ENCODE measurements at places on chromosomes 7 and 10.
A peak's percentile ranks its signal among the peaks of the same experiment; 100 is the strongest.

DNA sequence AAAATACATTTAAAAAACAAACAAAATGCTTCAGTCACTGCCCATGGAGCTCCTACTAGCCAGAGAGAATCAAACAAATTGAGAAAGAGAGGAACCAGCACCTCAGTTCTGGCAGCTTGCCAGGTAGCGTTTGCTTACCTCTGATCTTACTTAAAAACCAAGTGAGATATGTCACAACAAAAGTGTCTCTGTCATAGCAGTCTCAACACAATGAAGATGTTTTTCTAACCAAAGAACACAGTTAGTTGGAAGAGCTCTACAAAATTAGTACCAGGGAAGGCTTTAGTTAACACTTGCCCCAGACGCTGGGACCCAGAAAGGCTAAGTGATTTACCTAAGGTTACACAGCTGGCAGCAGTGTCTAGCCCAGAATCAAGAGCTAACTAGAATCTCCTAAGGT, 3.4 kb downstream of the DOCK4 start:
- peak; percentile 44 for DNase-seq

- no peak for DNase-seq
Observed at GRCh38 chr7:11655163-11655562, 176.8 kb downstream of the THSD7A start.

GRCh38 chr10:100374200-100374655, 27.2 kb downstream of the SCD start:
- DNase-seq, result no peak

- DNase-seq, result no peak
Observed at GRCh38 chr7:47037607-47038006, 544.3 kb downstream of the TNS3 start.

- DNase-seq, result no peak
Observed at GRCh38 chr10:102247734-102248133, 2.4 kb downstream of the GBF1 start.

DNA sequence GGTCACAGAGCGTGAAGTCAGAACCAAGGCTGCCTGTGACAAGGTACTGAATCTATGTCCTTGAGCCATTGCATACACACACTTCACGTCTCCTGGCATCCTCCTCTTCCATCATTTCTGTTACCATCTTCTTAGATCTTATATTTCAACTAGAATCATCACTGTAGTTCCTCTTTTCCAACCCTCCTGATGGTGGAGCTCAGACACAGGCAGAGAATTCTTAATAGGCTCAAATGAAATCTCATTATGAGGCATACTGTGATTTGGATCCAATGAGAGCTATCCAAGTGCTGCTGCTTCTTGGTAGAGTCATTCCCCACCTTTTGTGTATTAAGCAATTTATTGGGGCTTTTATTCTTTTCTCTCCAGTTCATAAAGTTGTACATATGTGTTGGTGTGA, 113.2 kb downstream of the CALCR start:
- DNase-seq, result no peak

- DNase-seq, result peak; percentile 29
Observed at GRCh38 chr7:156764016-156764669, 123.6 kb downstream of the RNF32 start.

DNA sequence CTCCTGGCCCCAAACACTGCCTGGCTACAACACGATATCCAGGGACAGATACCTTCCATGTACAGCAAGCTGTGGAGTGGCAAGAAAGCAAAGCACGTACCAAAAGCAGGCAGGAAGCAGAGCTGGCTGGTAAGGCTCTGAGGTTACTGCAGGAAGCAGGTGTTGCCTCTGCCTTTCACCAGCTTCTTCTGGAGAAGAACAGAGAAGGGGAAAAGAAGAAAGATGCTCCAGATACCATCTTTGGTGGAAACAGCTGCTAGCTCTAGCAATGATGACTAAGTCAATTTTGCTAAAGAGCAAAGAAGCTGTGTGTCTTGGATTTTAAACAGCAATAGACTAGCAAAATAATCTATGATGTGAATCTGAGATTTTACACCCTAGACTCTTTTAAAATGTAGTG, 34.9 kb upstream of the PRSS1 start:
- DNase-seq, result peak; percentile 7
